Myometrial cell (primary cell): ENCODE measurements at places on chromosomes 2 and 18. TPM values are rescaled to one million over a fixed set of nuclear protein-coding genes. Genes with fewer than 3 reads are reported as not detected.

MBP gene
- 16.4 and 28.5 TPM in 2 replicates for total RNA-seq

MYO3B gene
- total RNA-seq = not detected in 2 replicates

CABLES1 gene
- 0.29 and 0.71 TPM in 2 replicates for total RNA-seq

PAX8 gene
- total RNA-seq = 0.18 and 0.86 TPM in 2 replicates

PTPRM gene
- 26.5 and 29.6 TPM in 2 replicates for total RNA-seq

IL1A gene
- total RNA-seq = under 0.01 TPM in 1 of 2 replicates, not detected in the other

LIMS4 gene
- total RNA-seq = 2.3 and 8.0 TPM in 2 replicates

CHN1 gene
- 61.4 and 81.9 TPM in 2 replicates for total RNA-seq

BZW1 gene
- total RNA-seq = 460 and 594 TPM in 2 replicates

HMSD gene
- 0.86 and 0.89 TPM in 2 replicates for total RNA-seq

LAMA3 gene
- total RNA-seq = 1.4 and 2.0 TPM in 2 replicates

CNDP2 gene
- total RNA-seq = 98.0 and 103 TPM in 2 replicates

SOX11 gene
- total RNA-seq = 0.18 and 0.29 TPM in 2 replicates

SERPINB3 gene
- not detected in 2 replicates for total RNA-seq

FAM237A gene
- total RNA-seq = not detected in 2 replicates

ACVR1C gene
- total RNA-seq = not detected in 2 replicates

SERPINB11 gene
- not detected in 2 replicates for total RNA-seq

FBXO15 gene
- 0.53 and 0.58 TPM in 2 replicates for total RNA-seq

CARF gene
- total RNA-seq = 1.2 and 3.7 TPM in 2 replicates
